ENCODE measurements at places on chromosomes 1 and 21.
A peak's percentile ranks its signal among the peaks of the same experiment; 100 is the strongest.

GRCh38 chr1:9440763-9441194 lies 98.5 kb upstream of the SLC25A33 start:
- DNase-seq: no peak

DNA sequence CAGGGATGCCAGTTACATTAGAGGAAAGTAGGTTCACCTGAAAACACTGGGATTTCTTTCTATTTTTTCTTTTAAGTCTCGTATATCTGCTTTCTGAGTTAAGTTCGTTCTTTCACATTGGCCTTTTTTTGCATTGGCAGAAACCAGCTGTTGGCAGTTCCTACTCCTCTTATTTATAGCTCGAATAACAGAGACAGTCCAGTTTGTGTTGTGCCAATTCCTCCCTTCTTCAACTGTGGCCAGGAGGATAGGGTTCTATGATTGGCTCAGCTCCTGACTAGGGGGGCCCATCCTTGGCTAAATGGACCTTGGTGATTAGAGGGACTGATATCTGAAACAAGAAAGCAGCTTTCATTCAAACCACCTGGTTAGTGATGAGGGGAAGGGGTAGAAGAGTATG lies 115.8 kb downstream of the RPS6KC1 start:
- no peak for DNase-seq

DNA sequence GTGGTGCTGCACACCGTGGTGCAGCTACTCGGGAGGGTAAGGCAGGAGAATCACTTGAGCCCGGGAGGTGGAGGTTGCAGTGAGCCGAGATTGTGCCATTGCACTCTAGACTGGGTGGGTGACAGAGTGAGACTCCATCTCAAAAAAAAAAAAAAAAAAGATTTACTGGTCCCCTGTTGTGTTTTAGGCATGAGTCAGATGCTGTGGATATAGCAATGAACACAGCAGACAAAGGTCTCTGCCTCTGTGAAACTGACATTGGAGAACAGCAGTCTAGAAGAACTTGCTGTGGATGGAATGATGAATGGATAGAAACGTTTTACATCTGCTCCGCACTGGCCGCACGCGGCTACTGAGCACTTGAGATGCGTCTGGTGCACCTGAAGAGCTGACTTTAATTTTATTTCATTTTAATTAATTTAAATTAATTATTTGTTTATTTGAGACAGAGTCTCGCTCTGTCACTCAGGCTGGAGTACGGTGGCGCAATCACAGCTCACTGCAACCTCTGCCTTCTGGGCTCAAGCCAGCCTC lies 24.5 kb upstream of the EPHA2 start:
- no peak for DNase-seq

DNA sequence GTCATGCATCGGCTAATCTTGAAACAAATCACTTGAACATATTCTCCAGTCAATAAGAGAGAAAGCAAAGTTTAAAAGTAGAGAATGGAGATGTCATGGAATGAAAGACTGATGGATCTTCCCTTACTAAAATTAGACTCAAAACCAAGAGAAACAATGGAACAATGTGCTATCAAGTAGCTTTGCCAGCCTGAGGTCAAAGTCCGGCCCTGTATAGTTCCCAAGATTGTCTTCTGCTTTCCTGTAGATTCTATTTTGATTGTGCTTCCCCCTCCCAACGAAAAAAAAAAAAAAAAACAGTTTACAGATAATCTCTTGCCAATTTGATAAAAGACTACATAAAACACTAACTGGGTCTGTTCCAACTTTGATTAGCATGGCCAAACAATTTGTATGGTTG lies 40.8 kb upstream of the KIRREL1 start:
- DNase-seq: no peak

GRCh38 chr1:106080608-106081325 lies 975.7 kb upstream of the PRMT6 start:
- no peak for DNase-seq

GRCh38 chr1:61392409-61393242 lies 310.3 kb downstream of the NFIA start:
- DNase-seq: peak; percentile 50

GRCh38 chr1:177444997-177445746 lies 274.4 kb downstream of the BRINP2 start:
- no peak for DNase-seq

DNA sequence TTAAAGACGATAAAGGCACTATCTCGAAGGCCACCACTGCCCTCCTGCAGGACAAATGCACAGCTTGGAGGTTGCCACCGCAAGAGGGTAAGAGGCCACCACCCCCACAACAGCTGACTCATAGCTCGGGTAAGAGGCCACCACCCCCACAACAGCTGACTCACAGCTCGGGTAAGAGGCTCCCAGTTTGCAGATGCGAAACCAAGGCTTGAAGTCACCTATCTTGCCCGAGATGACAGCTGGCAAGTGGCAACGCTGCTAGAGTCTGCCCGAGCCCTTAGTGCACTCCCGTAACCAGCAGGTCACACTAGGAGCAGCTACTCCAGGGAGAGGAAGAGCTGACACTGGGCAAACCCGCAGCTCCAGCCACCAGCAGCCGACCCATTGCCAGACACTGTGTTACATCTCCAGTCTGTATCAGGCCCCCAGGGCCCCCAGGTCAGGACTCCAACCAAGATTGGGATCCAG lies 17.1 kb upstream of the SPSB1 start:
- no peak for DNase-seq

GRCh38 chr1:110136911-110137310 lies 13.4 kb upstream of the SLC6A17 start:
- DNase-seq: peak; percentile 95

DNA sequence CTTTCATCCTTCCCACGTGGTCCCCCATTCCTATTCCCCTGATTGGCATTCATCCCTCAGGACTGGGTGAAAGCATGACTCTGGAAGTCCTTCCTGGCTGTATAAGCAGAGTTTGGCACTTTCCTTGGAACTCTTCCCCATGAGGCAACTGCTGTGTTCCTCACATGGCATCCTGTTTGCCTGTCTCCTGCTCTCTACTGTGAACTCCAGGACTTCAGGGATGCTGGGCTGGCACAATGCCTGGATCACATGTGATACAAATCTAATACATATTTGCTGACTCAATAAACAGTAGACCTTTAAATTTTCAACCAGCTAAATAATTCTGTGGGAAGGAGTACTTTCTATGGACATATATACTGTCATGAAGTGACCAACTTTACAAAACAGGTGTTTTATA lies 46.8 kb upstream of the EDEM3 start:
- DNase-seq: no peak
